ENCODE measurements at places on chromosomes 2 and 18.

GRCh38 chr2:239679755-239680154 is 278.9 kb upstream of the HDAC4 start:
- DNase-seq, result no peak

GRCh38 chr2:40037303-40037702 is 258.2 kb upstream of the THUMPD2 start:
- no peak for DNase-seq

GRCh38 chr2:71897137-71897480 is 250.6 kb downstream of the CYP26B1 start:
- no peak for DNase-seq

DNA sequence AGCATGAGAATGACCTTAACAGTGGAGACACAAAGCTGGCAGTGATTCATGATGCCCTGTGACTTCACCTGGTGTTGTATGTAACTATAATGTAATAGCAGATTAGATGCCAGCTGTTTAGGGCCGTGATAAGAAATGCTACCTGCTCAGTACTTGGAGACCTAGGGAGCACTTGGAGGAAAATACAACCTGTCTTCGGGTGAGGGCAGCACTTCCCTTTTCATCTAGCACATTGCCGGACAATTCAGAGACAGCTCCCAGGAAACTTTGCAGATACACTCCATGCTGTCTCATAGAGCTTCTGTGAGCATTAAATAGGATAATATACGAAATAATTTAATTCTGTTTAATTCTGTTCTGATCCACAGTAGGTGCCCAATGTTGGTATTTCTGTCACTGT is 668.5 kb downstream of the TSN start:
- DNase-seq, result no peak

DNA sequence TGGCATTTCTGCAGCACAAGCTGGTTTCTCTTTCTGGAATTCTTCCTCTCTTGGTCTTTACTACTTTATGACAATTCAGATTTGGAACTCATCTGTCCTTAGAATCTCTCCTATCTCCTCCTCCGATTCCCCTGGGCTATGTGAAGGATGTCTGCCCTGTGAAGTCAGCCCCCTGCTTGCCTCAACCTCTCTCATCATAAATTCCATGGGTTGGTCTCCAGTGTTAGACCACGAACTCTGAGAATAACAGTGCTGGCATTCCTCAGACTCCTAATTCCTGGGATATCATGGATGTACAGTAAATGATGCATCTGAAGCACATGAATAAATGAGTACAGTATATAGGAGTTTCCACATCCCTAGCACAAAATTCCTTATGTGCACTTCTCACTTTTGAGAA is 21.0 kb upstream of the CYRIA start:
- no peak for DNase-seq

DNA sequence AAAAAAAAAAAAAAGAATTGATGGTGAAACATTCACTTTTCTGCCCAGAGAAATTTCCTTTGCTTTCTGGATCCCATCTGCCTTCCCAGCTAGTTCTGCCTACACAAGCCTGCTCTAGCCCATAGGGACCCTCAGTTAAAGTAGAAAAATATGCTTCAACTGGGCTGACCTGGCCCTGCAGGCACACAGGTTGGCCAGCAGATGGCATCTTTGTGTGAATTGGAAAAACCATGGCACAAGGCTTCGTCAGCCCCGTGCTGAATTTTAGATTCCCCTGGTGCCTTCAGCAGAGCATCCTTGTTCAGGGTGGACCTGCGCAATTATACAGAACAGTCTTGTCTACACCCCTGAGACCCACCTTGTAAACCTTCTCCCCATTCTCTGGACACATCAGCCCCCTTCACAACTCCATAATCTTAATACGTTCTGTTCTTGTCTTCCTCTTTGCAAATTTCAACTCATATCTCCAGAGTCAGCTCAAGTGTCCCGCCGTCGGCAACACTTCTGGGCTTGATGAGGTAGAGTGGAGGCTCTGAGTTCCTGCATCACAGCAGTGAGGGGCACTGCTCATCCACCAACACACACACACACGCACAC is 114.5 kb downstream of the INSIG2 start:
- DNase-seq, result peak; percentile 61

DNA sequence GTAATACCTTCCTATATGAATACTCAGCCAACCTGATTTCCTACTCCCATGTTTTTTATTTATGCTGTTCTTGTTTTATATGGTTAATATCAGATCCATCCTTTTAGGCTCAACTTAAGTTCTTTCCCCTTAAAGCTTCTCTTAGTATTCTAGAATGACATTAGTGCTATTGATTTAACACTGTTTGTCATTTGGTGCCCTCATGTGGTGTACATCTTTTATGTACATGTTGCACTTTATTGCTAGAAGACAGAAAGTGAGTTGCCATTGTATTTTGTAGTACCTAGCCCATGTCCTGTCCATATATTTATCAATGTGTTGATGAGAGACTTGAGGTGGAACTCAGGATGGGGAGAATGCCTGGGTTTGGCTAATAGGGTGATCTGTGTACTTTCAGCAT is 2.5 kb downstream of the HTRA2 start:
- DNase-seq, result no peak

GRCh38 chr18:24657444-24657842 is 197.0 kb downstream of the HRH4 start:
- DNase-seq, result no peak

- DNase-seq, result no peak
Observed at GRCh38 chr2:11798701-11799435, 52.4 kb downstream of the LPIN1 start.

DNA sequence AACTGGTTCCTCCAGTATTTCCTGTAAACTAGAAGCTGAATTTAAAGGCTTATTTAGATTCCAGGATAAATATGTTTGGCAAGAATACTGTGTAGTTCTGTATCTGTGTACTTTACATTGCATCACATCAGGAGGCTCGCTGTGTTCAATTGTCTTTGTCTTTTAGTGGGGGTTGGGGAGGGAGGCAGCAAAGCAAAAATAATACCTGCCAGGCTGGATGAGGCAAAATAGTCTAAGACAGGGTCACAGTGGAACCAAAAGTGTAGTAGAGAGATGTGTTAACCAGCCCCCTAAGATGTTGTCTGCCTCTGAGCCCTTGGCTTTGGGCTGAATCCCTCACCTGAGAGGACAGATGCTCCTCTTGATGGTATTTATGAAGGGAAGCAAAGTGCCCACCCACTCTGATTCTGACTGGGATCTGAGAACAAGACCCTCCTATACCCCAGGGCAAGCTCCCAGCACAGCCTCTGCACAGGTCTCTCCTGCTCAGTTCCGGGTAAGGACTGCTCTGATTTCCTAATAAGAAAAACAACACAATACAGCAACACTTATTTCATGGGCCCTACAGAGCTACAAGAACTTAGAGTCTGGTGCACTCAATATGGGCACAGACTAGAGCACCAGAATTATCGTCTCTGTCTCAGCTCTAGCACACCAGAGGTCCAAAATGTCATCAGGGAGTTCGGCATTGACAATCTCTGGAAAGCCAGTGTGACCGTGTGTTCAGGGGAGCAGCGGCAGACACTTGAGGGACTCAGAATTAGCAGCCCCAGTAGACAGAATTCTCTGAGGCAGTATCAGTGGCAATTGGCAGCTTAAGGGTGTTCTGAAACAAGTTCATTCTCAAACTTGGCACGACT is 7.2 kb upstream of the AFTPH start:
- DNase-seq, result no peak

- no peak for DNase-seq
Observed at GRCh38 chr2:8121826-8122513, 559.9 kb upstream of the ID2 start.

DNA sequence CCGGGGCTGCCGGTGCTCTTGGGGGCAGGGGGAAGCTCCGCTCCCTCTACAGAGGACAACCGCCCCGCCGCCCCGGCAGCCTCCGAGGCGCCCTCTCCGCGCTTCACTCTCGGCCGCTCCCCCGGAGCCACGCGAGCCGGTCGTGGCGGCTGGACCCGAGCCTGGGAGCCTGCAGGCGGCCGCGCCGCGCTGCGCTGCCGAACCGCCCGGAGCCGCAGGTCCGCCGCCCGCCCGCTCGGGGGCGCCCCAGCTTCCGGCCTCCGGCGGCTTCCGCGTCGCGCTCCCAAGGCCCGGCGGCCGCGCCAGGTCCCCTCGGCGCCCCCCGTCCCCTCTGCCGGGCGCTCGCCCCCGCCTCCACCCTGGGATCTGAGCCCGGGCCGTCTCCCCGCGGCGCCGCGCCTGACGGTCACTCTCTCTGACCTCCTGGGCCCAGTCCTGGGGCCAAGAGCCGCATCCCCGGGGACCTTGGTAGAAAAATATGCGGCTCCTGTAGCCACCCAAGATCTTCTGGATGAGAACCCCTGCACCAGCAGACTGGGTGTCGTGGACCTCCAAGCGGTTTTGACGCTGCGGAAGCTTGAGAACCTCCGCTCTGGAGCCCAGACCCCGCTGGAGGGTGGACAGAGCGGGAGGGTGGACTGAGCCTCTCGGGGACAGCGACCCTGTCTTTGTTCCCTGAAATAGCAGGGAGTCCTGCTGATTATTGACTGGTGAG is 44.3 kb downstream of the SERTAD2 start:
- DNase-seq, result peak; percentile 66

GRCh38 chr18:40124107-40124506 is 1830.9 kb upstream of the PIK3C3 start:
- no peak for DNase-seq

DNA sequence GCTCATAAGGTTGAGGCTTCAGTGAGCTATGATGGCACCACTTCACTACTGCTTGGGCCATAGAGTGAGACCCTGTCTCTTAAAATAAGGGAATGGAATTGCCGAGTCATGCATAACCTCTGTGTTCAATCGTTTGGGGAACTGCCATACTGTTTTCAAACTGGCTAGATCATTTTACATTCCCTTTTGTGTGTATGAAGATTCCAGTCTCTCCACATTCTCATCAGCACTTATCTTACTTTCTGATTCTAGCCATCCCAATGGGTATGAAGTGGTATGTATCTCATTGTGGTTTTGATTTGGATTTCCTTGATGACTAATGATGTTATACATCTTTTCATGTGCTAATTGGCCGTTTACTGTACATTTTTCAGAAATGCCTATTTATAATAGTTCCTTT is 23.7 kb downstream of the MARCHF7 start:
- DNase-seq, result no peak

DNA sequence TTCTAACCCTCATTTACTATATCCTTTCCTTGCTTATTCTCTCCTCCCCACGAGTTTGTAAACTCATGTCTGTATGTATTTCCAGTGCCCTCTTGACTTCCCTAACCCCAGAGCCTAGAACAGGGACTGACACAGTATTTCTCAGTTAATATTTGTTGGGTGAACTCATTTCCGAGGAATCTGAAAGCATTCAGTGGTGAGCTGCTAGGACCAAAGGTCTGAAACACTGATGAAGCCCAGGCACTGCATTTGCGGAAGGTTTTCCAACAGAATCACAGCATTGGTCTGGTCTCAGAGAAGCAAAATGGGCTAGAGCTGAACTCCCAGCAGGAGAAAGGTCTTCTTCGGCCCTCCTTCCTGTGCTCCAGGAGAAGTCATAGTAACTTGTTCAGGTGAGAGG is 56.8 kb downstream of the SOX11 start:
- DNase-seq, result no peak

GRCh38 chr2:218032336-218033171 is 29.8 kb upstream of the TNS1 start:
- DNase-seq, result no peak

DNA sequence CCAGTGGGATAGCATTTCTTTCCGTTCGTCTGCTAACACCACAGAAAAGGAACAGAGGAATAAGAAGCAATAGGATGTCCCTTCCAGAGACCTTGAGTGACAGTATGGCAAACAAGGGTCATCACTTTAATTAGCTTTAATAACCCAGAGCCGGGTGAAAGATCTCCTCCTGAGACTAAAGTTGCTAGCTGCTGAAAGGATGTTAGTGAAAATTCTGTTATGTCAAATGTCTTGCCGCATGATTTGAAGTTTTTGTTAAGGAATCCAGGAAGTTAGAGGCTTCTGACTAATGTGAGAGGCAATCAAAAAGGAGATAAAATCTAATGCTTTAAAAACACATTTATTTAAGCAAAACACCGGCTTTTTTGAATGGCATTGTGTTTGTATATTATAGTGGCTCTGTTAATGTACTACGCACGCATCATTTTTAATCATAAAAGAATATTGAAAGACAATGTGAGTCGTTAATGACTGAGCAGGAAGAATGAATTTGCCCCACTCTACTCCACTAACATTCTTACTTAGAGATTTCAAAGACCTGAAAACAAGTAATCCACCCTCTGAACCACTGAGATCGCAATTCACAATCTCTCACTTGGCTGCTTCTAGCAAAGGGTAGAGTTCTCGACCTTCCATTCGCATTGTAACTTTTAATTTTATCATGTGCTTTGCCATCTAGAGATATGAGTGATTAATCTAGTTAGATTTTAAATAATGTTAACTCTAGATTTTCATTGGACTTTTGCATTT is 536.6 kb downstream of the LRRTM4 start:
- DNase-seq, result no peak

DNA sequence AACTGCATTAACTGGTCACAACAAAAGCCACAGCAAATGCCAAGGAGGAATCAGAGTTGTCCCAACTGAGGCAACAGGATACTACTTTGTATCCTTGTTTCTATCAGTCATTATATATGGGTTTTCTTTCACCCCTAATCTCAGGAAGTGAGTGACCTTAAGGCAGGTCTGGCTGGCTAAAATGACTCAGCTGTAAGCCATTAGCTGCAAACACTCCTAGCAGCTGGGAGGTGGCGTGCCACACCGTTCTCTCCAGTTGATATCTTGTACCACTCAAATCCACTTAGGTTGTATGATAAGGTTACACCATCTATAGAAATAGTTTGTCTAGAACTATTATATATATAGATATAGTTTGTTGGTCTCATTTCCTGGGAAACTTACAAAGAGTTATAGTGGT is 171.1 kb upstream of the MC4R start:
- DNase-seq, result no peak

DNA sequence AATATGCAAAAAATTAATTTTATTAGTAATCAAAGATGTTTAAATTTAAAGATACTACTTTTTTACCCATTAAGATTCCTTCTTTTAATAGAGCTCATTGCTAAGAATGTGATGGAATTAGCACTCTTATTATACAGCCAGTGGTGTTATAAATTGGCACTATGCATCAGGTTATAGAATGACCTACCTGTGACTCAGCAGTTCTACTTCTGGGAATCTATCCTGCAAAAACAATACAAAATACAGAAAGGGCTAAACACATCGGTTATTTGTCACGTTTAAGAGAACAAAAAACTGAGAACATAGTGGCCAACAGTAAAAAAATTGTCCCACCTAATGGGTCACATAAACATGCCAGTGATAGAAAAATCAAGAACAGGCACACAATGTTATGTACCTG is 9.4 kb upstream of the ADD2 start:
- no peak for DNase-seq
